ENCODE measurements at places on chromosomes 1 and 21.

DNA sequence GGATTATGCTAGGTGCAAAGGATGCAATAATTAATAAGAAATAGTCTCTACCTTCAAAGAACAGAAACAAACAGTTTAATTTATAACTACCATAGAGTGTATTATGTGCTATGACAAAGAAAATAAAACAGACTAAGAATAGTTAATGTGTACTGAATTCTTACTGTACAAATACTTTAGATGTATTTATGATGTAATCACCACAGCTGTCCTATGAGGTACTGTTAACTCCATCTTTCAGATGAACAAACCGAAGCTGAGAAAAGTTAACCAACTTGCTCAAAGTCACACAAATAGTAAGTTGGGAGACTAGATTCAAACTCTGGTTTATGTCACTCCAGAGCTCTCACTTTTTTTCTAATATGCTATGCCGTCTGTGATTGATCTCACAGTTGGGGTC is 77.0 kb upstream of the FGGY start:
- DNase-seq, result no peak

GRCh38 chr1:54645806-54646676 is 4.5 kb downstream of the MROH7 start:
- no peak for DNase-seq

DNA sequence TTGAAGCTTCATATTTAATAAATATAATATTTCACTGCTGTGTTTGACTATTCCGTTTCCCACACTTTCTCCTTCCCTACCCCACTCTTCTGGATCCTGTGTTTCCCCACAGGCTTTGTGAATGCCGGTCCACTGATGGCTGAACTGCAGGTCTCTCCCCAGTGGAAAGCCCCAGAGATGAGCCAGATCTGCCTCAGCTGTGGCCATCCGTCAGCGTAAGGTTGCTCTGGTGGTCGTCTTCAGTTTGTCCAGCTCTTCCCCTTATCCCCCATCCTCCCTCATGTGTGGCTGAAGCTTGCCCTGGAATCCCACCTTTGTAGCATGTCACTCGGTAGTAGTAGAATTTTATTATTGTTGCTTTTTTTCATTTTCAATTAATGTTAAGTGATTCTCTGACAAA is 11.4 kb downstream of the SMAP2 start:
- DNase-seq, result no peak

DNA sequence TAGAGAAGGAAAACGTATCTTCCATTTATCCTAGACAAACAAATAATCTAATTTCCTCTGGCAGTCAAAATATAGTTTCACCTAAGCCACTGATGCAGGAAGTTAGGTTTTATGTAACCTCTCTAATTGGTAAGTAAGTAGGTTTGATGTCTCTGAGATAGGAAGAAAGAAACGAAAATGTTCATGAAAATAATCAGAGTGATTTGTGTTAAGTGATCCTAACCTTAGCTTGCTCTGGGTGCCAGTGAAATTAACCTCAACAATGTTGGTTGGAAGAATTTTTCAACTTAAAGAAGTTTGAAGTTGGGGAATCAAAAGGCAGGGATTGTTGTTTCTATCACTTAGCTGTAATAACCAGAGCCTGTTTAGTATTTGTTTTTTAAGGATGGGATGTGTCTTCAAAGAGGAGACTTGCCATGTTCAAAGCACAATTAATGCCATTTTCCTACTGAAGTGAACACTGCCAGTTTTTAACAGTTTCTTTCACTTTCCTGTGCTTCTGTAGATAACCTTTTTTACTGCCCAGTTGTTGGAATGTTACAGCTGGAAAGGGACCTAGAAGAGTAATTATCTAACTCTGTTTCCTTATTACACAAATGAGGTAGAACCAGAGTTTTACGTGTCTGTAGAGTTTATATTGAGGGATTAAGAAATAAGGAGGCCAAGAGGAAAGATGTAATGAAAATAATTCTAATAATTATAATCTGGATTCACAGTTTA is 18.4 kb downstream of the HIPK1 start:
- no peak for DNase-seq

- no peak for DNase-seq
Measured at GRCh38 chr1:28782011-28782410, 30.0 kb upstream of the OPRD1 start.

- no peak for DNase-seq
Measured at GRCh38 chr1:180261524-180262155, 31.6 kb downstream of the LHX4 start.

- no peak for DNase-seq
Measured at GRCh38 chr1:57719274-57719673, 295.4 kb upstream of the DAB1 start.

DNA sequence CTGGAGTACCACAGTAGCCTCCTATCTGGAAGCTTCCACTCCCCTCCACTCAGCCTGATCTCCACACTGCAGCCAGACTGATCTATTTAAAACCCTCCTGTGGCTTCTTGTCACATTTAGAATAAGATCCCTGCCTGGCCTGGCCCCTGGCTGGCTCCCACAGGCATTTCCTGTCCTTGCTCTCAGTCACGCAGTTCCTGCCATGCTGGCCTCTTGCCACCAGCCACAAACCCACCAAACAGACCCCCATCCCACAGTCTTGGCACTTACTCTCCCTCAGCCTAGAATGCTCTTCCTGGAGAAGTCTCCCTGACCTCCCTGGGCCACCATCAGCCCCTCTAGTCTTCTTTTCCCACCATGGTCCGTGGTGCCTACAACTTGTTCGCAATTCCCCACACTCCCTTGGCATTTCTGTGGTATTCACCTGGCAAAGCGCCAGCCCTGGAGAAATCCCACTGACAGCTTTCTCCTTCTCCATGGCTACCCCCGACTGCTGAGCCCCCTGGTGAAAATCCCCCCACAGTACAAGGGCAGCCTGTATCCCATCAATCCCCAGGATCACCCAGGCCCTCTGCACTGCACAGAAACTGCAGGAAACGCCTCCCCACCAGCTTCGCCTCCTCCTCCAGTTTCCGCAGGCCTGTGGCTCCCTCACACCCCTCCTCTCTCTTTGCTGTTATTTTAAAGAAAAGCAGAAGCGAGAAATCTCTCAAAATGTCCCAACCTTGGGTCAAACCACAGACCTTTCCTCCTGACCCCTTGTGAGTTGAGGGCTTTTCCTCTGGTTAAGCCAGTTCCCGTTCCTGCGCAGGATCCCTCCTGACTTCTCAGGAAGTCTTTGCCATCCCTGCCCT is 94.5 kb downstream of the SYT2 start:
- peak; percentile 71 for DNase-seq

DNA sequence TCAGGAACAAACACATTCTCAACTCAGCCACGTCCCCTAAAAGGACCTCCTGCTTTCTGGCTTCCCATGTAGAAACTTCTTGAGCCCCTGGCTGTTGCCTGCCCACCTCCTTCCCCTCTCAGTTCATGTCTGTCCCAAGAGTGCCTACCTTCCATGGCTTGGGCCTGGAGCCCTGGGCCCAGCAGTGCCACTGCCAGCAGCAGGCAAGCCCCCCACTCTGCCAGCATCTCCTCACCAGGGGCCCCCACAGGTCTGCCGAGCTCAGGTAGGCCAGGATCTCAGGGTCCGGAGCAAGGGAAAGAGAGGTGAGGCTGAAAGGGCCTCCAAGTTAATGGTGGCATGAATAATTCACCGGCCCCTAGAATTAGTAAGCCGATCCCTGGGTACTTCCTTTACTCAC is at the start of gene CDCP2:
Gene CDCP2 (minus strand): TSS at position 305 of the 400 bp plus-strand sequence. CDS start 78 bp downstream, at position 227.
- DNase-seq, result no peak

DNA sequence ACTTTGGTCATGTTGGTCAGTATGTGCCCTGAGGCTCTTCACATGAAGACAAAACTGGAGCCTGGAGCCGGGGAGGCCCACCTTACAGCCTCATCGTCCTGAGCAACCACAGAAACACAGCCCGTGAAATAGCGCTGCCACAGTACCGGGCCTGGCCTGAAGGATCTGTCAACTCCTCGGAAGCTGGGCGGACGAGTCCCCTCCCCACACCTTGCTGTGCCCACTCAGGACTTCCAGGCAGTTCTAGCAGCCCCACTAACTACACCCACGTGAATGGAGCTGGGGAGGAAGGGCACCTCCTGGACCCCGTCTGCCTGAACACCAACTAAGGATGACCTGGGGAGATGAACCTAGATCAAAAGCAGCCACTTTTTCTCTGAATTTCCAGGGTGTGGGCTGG is 24.7 kb downstream of the SDE2 start:
- no peak for DNase-seq

DNA sequence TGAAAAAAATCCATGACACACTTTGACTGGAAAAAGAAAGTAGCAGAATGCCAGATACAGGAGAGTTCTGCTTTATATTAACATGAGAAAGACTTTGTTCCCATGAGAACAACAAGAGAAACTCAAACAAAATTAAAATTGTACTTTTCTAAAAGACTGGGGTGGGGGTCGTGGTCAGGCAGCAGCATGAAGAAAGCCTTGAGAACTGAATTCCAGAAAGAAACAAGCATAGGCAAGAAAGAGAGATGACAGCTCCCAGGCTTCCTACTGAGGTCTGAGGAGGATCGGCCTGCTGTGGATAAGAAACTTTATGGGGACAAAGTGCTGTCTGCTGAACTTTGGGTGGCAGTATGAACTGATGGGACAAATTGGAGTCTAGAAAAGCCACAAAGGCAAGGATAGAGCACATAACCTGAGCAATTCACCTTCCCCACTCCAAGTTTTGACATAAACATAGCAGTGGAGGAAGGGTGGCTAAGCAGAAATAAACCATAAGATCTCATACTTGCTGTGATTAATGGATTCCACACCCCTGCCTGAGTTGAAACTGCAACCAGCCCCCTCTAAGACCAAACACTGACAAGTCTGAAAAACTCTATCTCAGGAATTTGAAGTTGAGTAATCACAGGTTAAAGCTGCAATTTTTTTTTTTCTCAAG is 43.7 kb downstream of the COL6A1 start:
- DNase-seq, result no peak

DNA sequence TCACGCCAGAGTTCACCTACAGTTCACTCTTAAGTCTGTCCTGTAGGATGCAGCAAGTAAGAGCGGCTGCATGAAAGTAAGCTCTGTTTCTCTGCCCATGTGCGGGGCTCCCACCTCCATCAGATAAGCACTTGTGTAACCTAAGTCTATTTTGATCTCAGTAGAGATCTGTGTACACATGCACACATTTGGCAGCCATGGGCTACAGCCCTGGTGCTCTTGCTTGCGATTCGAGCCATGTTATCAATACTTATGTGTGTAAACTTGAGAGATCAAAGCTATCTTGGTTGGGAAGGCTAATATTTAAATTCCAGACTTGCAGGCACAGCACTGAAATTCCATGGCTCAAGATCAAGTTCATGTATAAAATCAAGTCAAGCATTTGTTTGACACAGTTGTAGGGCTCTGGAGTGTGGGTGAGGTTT is 244.7 kb upstream of the FGGY start:
- no peak for DNase-seq

GRCh38 chr1:113963281-113963906 is 15.9 kb upstream of the OLFML3 start:
- no peak for DNase-seq

DNA sequence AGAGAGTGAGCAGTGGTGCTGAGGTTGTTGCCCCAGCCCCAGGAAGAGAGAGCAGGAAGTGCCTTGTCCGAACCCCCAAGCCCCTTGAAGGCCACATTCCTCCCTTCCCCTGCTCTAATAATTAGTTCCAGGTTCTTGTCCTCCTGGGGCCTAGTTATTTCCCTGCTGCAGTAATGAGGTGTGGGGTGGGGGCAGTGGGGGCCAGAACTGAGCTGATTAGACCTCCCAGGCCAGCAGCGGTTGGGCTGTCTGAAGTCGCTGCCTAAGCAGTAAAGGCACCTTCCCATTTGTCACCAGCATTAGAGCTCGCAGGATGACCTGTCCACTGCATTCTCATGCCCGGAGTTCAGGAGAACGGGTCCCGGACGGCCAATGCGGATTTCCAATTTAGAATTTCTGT is 186.5 kb upstream of the CSF3R start:
- DNase-seq, result no peak

DNA sequence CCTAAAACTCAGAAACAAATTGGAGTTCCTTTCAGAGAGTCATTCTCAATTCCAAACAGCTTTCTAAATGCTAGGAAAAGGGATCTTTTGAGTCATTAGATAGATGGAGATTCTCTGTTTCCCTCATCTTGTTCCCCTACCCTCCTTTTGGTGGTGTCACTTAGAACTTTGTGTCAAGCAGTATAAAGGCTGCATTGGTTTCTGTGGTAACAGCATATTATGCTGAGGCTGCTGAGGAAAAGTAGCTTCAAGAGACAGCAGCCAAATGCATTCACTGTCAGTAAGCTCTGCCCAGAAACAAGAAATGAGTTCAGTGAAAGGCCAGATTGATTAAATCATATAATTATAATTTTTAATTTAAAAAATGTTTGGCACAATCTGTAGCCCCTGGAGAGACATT is 144.1 kb downstream of the LRRC40 start:
- no peak for DNase-seq

DNA sequence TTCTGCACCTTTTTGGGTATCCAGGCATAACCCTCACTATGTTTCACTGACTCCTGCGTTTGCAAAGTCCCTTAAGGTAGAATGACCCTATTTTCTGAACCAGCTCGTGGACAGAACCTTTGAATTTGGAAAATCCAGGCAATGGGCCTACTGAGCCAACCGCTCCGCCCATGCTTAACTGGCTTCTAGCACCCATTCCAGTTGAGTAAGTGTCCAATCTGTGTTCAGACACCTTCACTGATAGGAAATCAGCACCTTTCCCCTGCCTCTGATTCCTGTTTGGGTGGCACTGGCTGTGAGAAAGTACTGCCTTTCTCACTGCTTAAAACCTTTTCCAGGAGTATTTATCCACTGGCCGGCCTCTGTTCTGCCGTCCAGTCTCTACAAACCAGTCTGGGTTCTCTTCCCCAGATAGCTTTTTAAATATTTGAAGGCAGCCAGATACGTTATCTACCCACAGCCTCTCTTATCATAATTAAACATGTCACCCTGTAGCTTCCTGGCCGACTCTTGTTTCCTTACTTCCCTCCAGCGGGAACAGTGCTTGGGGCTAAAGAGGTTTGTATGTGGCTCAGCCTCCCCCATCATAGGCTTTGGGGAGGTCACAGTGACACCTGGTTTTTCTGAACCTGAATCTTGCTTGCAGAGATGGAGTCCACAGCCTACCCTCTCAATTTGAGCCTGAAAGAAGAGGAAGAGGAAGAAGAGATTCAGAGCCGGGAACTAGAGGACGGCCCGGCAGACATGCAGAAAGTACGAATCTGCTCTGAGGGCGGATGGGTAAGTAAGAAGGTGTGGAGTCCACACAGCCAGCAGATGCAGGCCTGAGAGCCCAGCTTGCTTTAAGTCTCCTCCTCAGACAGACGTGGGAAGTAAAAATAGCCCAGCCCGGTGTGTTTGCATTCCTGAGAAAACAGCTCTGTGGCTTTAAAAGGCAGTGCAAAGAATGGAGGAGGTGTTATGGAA is 1.3 kb downstream of the POGK start:
- DNase-seq, result no peak

GRCh38 chr1:28865997-28866650 is 48.2 kb upstream of the EPB41 start:
- no peak for DNase-seq

GRCh38 chr1:116182019-116182714 is 71.0 kb downstream of the MAB21L3 start:
- no peak for DNase-seq

- DNase-seq, result no peak
Measured at GRCh38 chr21:17501107-17502006, 11.5 kb upstream of the CXADR start.
